ENCODE measurements at places on chromosomes 1 and 21.

GRCh38 chr1:21631944-21632887 is 36.9 kb downstream of the RAP1GAP start:
- DNase-seq: no peak

DNA sequence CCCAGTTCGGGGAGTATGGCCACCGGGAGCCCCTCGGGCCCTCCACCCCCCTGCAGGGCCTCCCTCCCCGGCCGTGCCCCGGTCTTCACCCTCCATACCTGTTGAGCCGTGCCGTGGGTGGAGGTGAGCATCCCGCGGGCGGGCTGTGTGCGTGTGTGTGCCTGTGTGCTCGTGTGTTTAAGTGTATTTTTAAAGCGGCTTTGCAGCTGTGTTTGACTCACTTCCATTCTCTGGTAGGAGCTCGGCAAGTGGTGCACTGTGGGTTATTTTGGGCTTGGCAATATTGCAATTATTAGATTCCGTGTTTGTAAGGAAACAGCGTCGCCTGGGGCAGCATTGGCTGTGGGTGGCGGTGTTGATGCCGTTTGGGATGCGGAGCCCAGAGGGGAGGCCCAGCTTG is 20.3 kb upstream of the PLCH2 start:
- no peak for DNase-seq

DNA sequence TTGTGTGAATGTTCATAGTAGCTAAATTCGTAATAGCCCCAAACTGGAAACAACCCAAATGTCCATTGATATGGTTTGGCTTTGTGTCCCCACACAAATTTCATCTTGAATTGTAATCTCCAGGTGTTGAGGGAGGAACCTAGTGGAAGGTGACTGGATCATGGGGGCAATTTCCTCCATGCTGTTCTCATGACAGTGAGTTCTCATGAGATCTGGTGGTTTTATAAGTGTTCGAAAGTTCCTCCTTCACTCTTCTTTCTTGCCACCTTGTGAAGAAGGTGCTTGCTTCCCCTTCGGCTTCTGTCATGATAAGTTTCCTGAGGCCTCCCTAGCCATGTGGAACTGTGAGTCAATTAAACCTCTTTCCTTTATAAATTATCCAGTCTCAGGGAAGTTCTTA is 11.3 kb downstream of the UBE2G2 start:
- no peak for DNase-seq

DNA sequence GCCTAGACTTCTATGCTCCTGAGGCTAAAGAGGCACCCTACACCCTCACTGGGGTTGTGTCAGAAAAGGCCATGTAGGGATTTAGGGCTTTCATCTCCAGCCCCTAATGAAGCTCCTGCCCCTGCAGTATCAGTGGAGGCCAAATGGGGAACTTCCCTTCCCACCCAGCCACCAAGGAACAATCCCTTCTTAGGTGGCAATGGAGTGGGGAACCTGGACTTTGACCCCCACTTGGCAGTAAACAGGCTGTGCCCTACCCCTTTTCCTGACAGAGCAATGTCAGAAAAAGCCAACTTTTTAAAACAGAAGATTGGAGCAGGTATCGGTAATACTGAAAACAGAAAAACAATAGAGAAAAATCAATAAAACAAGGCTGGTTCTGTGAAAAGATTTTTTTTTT is 35.5 kb upstream of the SLC19A2 start:
- DNase-seq: no peak

- peak; percentile 23 for DNase-seq
These were observed 25.7 kb upstream of the ABCG1 start for GRCh38 chr21:42193131-42193671.

DNA sequence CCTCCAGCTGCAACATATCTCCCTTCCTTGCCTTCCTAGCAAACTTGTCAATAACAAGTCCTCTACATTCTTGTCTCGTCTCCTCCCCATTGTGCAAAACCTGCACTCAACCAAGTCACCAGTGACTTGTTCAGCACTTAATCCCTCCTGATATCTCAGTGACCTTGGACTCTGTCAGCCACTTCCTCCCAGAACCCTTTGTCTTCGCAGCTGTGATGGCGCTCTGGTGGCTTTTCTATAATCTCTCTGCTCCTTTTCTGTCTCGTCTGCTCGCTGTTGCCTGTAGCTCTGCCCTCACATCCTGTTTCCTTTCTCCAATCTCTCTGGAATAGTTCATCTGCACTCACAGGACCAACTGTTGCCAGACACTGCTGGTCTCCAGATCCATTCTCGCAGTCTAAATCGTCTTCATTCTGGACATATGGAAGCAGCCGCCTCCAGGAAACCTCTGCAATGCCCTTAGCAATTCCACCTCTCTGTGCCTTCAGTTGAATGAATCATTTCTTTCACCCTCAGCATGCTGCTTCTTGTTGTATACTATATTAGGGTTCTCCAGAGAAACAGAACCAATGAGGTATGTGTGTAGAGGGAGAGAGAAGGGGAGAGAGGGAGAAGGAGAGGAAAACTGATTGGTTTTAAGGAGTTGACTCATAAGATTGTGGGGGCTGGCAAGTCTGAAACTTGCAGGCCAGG is 17.4 kb upstream of the IFNAR2 start:
- DNase-seq: no peak

DNA sequence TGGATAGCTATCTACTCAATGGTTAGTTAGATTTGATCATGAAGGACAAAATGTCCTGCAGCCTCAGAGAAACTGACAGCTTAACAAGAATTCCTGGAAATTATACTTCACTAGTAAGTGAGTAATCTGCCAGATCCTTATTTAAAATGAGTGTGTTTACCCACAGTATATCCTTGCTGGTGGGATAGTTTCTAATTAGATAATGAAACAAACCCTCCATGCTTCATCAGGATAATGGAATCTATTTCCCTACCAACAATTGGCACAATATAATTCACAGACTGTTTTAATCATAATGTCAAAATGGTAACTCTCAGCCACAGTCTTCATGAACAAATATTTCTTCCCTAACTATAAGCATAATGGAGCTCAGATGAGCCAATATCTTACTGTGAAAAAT is 239.4 kb upstream of the ST6GALNAC5 start:
- no peak for DNase-seq

DNA sequence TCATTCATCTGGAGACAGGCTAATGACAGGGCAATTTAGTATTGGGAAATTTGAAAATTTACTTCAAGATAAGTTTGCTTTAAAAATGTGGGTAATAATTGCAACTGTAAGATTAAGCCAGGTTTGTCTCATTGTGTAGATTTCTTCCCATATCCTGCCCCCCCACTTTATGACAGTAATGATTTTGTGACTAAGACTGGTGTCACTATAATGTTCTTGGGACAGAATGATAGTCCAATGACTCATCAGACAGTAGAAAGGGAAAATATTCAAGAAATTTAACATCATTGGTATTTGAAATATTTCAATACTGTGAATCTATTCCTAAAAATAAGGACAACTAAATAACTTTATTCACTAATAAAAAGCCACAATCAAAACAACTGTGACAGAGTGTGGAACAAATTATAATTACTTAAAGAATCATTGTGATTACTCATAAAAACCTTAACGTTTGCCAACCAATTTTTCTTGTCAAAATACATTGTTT is 36.7 kb downstream of the FH start:
- DNase-seq: no peak

GRCh38 chr1:154222918-154223317 is 2.2 kb downstream of the UBAP2L start:
- DNase-seq: no peak

GRCh38 chr1:18494304-18494703 is 13.6 kb downstream of the KLHDC7A start:
- DNase-seq: no peak

DNA sequence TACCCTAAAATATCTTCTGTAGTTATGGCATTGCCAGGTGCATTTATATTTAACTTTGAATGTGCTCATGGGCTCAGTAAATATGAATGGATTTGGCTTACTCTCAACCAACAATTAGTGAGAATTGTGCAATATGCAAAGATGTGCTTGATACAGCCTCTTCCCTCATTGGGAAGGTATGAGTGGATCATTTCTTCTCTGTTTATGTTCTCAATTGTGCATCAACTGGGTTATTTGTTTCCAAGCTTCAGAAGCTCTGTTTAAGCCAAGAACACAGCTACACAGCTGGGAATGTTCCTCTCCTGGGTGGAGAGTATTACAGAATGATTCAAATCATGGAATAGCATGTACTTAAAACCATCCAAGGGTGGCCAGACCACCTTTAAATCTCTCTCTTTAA is 17.6 kb upstream of the MAP1LC3C start:
- no peak for DNase-seq

DNA sequence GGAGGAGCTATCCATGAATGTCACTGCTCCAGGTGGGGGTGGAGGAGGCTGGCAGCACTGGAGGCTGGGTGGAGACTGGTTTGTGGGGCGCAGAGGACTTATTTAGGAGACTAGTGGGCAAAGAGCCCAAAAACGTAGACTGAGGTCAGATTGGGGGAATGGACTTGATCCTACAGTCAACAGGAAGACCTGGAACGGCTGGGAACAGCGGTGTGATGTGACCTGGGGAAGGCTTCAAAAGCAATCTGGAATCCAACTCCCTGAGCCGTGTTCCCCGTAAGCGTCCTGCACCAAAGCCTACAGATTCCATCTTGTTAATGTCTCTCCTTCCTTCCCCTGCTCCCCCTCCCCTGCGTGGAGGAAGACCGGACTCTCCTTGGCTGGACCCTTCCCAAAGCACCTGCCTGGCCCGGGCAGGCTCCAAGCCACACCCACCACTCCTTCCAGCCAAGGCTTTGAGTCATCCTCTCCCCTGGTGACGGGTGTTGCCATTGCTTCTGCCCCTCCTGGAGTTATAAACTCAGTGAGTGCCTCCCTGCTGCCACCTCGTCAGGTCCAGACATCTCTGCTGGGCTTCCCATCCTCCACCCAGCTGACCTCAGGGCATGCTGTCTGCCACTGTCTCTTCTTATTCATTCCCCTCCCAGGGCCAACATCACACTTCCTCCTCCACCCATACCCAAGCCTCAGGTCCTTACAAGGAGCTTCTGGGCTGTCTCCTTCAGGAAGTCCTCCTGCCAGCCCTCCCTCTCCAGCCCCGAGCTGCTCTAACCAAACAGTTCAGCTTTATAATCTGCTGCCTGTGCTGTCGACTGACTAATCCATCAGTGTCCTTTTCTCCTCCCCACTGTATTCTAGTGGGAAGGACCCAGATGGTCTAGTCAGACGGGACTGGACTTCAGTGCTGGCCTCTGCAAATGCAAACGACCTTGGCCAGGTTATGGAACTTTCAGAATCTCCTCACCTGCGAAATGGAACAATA is 1.6 kb upstream of the CLSTN1 start:
- DNase-seq: peak; percentile 33

DNA sequence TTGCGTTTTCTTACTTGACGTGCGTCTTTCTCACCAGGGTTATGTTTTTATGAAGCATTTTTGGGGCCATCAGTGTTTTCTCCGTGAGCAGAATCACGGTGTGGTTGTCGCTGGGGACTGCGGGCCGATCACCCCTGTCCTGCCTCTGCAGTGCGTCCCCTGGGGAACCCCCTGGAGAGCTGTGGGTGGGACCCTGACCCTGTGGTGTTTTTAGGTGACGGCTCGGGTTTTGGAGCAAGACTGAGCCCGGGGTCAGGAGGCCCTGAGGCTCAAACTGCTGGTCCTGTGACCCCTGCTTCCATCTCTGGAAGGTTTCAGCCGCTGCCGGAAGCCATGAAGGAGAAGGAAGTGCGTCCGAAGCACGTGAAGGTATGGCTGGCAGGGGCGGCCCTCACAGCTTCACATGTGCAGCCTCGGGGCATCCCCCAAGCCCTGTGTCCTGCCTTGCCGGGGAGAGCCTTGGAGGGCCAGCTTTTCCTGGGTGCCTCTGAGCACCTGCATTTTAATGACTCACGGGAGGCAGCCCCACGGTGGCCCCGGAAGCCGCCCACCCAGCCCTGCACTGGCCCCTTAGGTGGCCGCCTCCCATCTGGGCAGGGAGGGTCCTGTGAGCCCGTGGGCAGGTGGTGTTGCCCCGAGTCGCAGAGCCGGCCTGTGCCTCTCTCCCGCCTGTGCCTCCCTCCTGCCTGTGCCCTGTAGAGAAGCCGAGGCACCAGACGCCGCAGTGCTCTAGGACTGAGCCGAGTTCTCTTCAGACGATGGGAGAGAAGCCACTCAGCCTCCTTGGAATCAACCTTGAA is 36.7 kb upstream of the DIP2A start:
- no peak for DNase-seq

All from activated naive CD4-positive, alpha-beta T cell treated with anti-CD3 and anti-CD28 coated beads, Interleukin-2, amount 50 U/mL, for 16 hours (primary cell).